Effector memory CD8-positive, alpha-beta T cell (primary cell): ENCODE measurements at places on chromosomes 12 and 14.

DNA sequence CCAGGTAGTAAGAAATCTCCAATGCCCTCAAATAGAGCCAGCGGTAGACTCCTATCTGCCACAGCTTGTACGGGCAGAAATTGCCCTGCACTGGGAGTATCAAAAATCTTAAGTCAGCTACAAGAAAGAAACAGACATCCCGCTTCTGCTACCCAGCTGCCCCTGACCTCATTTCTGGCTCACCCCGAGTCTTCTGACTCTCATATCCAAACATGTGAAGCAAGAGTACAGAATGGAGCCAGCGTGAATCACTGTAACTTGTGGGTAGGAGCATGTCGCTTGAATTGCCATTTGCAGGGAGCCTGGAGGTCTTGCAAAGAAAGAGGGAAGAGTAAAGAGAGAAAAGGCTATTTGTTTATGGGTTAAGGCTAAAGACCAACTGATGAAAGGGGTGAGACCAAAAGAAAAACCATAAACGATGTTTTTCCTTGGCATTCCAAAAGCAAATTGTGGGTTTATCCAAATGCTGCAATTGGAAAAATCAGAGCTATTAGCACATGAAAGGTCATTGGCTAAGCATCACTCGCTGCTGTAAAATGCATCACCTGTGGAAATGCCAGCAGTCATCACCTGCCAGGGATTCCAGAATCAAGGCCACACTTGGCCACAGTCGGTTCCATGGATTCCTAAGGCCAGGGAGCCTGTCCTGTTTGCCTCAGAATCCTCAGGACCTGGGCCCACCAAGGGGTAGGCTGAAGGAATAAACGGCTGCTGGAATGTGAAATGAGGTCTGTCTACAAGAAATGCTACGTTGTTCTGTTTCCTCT is 86.6 kb downstream of the FOXN3 start:
- no peak for DNase-seq

DNA sequence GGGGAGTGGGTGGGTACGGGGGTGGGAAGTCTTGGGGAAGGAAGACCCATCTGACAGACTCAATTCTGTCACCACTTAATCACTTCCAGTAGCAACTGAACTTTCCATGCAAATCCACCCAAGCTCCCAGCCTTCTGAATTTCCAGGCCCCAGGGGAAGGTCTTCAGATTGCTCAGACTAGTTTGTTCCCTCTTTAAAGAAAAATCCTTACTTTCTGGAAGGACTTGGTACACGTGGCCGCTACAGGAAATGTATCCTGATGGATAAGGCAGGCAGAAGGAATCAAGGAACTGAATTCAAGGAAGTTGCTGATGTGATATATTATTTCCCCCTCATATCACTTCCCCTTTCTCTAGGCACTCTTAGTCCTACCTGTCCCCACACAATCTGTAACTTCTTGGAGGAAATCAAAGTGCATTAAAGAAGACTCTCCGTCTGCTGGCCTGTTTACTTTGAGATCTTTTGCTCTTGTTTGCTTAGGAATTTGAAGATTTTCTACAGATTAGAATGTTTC is 6.4 kb downstream of the NFKBIA start:
- DNase-seq = no peak

- no peak for DNase-seq
Measured at GRCh38 chr14:104132981-104133380, 5.4 kb upstream of the KIF26A start.

DNA sequence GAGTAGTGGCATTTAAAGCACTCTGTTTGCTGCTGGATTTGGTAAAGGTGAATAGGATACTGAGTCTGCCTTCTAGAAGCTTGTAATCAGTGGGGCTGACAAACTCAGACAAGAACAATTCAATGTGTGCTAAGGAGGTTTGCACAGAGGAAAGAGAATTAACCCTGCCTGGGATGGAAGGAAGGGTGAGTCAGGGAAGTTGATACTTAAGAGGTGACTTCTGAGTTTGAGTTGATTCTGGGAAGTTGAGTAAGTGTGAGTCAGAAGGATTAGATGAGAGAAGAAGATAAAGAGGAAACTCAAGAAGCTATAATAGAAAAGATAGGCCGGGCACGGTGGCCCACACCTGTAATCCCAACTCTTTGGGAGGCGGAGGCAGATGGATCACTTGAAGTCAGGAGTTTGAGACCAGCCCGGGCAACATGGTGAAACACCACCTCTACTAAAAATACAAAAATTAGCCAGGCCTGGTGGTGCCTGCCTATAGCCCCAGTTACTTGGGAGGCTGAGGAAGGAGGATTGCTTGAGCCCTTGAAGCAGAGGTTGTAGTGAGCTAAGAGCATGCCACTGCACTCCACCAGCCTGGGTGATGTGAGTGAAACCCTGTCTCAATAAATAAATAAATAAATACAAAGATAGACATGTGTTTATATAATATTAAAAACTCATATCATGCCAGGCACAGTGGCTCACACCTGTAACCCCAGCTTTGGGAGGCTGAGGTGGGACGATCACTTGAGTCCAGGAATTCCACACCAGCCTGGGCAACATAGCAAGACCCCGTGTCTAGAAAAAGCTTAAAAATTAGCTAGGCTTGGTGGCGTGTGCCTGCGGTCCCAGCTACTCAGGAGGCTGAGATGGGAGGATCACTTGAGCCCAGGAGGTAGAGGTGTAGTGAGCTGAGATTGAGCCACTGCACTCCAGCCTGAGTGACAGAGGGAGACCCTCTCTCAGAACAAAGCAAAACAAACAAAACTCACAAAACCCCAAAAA is 126.8 kb upstream of the CPM start:
- DNase-seq = no peak

- DNase-seq = no peak
Measured at GRCh38 chr12:104473374-104473983, 16.7 kb downstream of the CHST11 start.

DNA sequence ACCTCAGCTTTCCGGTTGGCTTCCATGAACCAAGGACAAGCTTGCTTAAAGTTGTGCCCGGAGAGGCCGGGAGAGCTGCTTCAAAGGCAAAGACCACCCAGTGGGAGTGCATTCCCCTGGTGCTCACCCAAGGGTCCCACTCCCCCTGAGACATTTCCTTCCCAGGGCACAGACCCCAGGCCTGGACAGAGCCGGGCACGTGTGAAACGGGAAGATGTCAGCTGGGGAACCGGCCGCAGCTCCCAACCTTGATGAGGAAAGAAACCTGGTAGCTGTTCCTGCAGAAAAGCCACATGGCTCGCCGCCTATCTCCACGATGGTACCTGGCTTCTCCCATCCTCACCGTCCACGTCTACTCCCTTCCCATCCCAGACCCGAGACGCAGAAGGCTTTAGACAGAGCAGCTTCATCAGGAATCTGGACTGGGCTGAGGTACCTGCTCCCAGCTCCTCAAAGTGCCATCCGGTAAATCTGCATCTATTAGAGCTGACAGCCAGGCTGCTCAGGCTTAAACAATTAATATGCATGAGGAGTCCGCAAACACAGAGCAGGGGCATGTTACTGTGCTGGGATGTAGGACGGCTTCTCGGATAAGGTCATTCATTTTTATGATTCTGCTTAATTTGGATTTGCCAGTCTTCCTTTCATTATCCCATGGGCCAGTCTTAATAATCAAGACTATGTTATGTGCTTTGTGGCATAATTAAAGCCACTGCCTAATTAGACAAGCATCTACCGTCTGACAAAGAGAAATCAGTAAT is 53.1 kb downstream of the GALNT9 start:
- no peak for DNase-seq

DNA sequence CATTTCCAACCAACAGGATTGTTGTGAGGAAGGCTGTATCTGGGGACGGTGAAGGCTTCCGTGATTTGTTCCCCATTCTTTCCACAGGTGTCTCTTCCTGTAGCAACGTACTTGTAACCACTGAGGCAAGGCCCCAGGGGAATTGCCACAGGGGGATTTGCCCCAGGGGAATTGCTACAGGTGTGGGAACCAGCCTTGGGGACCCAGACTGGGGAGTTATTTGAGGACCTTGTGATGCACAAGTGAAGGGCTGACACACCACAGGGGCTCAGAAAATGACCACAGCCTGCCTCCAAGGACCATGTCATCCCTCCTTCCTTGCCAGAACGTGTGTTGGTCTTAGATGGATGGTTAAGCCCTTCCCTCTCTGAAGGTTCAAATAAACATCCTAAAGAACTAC is 131.4 kb upstream of the RGS6 start:
- no peak for DNase-seq

GRCh38 chr12:3735432-3735831 is 17.5 kb downstream of the CRACR2A start:
- DNase-seq = no peak

- no peak for DNase-seq
Measured at GRCh38 chr14:74245292-74245691, 6.0 kb downstream of the VSX2 start.

GRCh38 chr12:69097619-69098368 is 141.6 kb upstream of the CPSF6 start:
- DNase-seq = no peak

DNA sequence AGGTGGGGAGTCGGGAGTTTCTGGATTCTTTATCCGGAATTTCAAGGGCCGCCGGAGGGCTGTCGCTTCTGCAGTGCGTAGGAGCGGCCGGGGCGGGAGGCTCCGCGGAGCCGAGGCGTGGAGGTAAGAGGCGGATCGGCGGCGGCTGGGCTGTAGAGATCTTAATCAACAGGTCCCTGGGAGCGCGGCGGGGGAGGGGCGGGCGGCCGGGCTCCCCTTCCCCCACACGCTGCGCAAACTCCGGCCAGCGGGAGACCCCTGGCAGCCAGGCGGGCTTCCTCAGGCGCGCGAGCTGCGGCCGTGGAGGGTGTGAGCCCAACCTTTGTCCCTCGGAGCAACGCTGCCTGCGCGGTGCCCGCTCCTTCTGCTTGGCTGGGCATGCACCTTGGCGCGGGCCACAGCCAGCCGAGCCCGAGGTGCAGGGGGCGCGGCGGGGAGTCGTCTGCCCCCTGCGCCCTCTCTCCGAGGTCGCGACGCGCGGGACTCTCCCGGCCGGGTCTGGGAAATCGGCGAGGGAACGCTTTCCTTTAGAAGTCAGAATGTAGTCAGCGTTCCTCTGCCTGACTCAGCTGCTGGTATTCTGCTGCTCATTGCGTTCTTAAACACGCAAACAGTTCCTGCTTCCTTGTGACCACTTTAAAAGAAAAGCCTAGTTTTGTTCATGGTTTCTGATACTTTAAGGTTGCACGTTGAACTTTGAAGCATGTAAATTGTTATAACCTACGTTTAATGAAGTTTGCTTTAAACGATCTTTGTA is at the start of gene PALS1:
Gene PALS1, plus strand, starts transcription at position 25 of the 757 bp plus-strand sequence. CDS start 37,736 bp downstream, outside the sequence.
- peak; percentile 35 for DNase-seq

DNA sequence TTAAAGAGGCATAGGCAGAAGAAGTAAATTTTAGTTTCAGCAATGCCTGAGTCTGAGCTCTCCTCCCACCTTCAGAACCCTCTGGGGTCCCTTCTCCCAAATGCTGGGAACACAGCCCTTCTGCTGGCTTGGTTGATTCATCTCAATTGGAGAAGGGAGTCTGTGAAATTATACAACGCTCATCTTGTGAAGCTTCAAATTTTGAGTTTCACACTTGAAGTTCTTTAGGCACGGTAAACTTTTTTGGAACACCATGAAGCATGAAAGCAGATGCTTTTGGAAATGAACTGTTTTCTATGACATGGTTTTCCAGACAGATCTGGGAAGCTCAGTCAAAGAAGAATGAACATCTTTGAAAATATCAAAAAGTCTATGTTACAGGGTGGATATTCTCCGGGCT is 69.9 kb downstream of the TBK1 start:
- no peak for DNase-seq

- no peak for DNase-seq
Measured at GRCh38 chr12:108612788-108613282, 15.0 kb upstream of the TMEM119 start.

DNA sequence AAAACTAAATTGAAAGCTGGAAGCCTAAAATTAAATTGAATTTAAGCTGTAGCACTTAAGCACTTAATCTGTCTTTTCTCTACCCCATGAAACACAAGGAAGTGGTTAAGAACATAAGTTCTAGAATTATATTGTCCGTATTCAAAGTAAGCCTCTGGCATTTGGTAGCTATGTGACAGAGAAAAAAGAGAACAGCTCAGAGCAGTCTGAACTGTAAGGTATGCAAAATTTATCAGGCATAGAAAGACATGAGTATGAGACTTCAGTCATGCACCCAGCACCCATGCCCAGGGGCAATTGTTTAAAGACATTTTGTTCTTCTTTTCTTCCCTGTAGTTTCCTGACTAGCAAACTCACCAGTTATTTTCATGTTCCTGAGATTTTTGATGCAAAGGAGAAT is 116.7 kb downstream of the KCNMB4 start:
- DNase-seq = no peak

DNA sequence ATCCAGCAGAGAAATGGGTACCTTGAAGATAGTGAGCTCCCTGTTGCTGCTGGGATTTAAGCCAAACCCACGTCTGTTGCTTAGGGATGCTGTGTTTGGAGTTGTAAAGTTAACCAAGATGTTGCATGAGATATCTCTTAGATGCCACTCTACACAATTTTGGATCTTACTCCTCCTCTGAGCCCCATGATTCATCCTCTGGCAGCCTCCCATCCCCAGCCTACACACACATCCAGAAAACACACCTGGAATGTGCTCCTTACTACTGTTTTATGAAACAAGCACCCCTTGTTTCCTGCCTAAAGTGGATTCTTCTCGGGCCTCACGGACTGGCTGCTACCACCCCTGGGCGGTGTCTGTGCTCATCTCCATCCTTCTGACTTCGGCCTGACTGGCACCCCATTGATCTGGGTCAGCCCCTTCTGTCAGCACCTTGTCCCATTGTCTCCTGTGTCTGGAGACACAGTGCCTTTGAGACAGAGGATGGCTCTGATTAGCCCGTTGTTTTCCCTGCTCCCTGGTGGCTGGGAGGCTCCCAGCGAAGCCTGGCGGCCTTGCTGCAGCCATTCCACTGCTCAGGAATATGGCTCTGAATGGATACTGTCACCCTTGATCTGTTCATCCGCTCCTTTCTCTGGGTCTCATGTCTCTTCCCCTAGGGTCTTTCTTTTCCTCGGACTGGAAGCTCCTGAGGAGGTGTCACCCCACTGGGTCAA is 24.3 kb downstream of the TSPAN9 start:
- no peak for DNase-seq

GRCh38 chr14:72597252-72598233 is 296.4 kb downstream of the DPF3 start:
- DNase-seq = no peak

GRCh38 chr14:77306416-77306815 is 14.3 kb downstream of the POMT2 start:
- no peak for DNase-seq

DNA sequence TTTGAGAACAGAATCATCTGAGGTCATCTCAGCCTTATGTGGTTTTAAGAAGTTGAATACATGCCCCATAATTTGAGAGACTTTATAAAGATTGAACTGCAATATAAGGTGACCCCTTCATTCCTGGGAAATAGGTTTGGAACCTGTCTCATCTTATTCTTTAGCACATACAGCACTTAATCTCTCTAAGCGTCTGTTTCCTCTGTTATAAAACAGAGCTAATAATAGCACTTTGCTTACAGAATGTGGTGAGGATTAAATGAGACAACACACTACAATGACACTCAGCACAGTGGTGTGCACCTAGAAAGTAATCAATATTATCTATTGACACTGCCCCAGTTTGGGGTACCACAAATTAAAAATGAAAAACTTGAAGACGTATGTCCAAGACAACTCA is 102.1 kb downstream of the DUSP6 start:
- DNase-seq = no peak
